Stimulated activated CD4-positive, alpha-beta T cell treated with anti-CD3 and anti-CD28 coated beads, TNF-alpha, amount 100 ng/mL, for 4 hours (primary cell): ENCODE measurements at places on chromosomes 1 and 21.

DNA sequence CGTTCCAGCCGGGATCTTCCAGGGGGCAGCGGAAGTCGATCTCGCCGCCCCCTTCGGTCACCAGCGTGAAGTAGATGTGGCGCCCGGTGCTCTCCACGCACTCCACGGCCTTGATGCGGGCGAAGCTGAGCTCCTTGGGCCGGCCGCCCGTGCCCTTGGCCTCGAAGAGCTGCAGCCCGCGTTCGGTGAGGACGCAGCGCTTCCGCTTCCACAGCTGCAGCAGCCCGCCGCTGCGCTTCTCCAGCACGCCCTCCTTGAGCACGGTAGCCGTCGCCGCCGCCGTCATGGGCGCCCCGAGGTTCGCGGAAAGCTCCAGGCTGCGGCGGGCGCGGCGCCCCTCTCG, 516 bp downstream of the PHLDA3 start:
- no peak for DNase-seq

DNA sequence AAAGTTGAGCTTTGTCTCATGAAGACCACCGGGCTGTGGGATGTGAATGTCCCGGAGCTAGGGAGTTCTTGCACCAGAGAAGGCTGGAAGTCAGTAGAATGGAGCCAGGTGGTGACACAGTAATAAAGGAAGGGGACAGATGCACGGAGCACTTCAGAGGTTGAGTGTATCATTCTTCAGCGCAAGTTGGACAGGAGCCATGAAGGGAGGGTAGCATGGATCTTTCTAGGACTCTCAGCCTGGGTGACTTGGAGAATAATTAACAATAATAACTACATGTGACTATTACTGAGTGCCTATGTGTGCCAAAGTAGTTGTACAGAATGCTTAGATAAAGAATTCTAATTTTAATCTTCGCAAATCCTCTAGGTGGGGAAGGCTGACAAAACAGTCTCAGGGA, 258.7 kb upstream of the AJAP1 start:
- no peak for DNase-seq

GRCh38 chr21:16074950-16075489, 345.2 kb downstream of the USP25 start:
- DNase-seq = no peak

DNA sequence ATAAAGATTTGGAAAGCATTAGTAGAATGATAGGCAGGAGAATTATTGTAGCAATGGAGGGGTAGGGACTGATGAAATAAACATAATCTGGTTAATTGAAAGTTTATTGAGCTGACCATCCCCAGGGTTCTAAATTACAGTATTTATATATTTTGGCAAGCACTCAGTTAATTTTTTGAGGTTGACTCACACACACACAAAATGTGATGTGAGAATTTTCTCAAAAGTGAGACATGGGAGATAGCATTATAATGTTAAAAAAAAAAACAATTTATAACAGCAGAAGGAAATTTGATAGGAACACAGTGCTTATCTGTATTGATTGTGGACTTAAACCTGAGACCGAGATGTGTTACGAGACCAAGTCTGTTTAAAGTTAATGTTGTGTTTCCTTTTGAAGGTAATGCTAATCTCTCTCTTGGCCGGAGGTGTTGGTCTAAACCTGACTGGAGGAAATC, 24.6 kb downstream of the TRIM45 start:
- no peak for DNase-seq
